Stimulated activated CD4-positive, alpha-beta T cell treated with anti-CD3 and anti-CD28 coated beads, Interleukin-2, amount 100 ng/mL, for 24 hours (primary cell): ENCODE measurements at places on chromosomes 1 and 21.

DNA sequence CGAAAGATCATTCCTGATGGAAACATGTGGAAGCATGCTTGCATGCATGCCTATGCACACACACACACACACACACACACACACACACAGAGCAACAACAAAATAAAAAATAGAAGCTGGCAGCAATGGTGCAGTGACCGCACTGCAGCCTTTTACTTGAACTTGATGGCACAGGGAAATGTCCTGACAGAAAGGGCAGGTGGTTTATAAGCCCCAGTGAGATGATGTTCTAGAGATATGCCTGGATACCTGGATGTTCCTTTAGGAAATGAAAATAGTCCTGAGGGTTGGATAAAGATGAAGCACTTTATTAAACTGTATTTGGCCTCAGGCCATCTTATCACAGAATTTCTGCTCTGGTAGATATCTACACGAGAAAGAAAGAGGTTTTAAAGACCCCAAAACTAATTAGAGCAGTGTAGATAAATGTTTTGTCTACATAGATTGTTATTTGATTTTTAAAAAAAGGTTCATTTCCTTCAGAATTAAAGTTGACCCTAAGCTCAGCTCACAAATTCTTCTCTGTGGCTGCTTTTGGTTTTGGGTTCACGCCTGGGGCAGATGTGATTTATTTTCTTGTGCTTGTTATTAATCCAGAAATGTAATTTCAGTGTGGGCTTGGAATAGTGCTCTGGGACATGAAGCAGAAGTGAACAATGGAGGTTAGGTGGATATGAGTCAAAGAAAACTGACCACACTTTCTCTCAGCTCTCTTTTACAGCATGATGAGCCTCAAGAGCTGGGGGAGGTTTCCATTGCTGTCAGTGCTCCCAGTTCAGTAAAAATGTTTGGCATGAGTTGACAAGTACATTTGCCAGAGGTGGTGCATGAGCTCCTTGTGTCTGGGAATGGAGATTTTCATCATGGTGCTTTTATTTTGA lies 22.9 kb downstream of the ADAM30 start:
- DNase-seq: no peak

GRCh38 chr21:42780617-42781016 lies 98.7 kb downstream of the WDR4 start:
- no peak for DNase-seq

DNA sequence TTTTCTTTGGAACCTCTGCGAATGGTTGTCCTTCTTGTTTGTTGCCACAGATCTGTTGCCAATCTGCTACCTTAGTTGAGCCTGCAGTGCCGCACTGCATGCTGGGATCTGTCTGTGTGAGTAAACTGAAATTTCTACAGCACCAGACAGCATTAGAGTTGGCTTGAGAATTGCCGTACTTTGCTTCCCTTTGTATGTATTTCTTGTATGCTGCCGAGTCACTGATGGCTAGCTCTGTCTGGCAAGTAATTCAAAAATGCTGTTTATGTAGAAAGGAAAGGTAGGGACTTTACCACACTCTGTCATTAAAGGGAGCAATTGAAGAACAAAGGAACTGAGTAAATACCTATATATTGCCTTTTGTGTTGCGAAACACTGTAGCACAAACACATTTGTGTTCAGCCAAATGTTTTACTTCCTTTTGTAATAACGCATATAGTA lies 857.4 kb downstream of the USP25 start:
- DNase-seq: no peak

DNA sequence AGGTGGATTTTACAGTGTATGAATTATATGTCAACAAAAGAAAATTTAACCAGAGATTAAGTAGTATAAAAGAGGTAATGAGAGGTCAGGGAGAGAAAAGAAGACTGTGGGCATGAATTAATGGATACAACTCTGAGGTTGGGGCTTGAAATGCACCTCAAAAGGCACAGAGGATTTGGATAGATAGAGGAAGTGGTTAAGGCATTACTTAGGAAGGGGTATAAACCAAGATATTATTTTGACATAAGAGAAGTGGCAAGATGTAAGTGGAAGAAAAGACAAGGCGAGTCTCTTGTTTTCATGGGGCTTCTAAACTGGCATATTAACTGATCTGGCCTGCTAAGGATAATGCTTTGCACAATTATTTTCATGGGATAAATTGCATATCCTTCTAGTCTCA lies 34.1 kb downstream of the RAP1A start:
- no peak for DNase-seq

GRCh38 chr1:19091196-19091953 lies 118.7 kb downstream of the UBR4 start:
- DNase-seq: no peak

DNA sequence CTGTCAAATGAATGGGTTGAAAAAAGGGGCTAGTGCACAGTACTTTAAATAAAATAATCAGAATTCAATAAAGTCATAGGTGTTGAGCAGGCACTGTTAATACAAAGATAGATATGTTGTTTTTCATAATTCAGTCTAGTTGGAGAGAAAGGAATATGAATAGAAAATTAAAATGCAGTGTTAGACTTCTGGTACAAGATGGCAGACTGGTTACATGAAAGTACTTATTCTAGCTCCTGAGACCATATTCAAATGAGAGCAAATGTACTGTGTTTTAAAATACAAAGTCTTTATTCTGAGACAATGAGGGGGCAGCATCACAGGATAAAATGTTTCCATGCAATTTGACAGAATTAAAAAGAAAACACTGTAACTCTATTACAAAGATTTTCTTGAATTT lies 542.1 kb downstream of the COL11A1 start:
- DNase-seq: no peak

- no peak for DNase-seq
These were observed 23.5 kb downstream of the MIA3 start for GRCh38 chr1:222641269-222641948.

GRCh38 chr21:16423921-16424320 lies 694.1 kb downstream of the USP25 start:
- no peak for DNase-seq
